ENCODE measurements at places on chromosomes 2 and 18.

- DNase-seq, result no peak
These were observed 294.5 kb downstream of the CNTNAP5 start for GRCh38 chr2:124319577-124319976.

DNA sequence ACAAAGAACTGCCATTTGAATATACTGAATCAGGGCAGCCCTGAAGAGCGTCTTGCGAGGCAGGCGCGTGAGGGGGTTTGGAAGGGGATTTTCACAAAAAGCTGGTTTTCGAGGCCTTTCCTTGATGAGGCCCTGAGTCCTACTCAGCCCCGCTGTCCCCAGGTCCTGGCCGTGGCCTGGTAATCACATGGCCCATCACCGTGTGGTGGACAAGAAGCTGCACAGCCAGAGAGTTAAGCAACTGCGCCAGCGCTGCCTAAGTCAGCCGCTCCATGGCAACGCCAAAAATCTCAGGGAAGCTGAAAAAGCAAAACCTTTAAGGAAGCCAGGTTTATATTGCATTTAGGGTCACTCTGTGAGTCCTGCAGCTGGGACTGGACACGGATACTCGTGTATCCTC is 341.2 kb upstream of the MYT1L start:
- DNase-seq, result no peak

GRCh38 chr2:203840655-203841205 is 26.8 kb upstream of the CTLA4 start:
- no peak for DNase-seq

DNA sequence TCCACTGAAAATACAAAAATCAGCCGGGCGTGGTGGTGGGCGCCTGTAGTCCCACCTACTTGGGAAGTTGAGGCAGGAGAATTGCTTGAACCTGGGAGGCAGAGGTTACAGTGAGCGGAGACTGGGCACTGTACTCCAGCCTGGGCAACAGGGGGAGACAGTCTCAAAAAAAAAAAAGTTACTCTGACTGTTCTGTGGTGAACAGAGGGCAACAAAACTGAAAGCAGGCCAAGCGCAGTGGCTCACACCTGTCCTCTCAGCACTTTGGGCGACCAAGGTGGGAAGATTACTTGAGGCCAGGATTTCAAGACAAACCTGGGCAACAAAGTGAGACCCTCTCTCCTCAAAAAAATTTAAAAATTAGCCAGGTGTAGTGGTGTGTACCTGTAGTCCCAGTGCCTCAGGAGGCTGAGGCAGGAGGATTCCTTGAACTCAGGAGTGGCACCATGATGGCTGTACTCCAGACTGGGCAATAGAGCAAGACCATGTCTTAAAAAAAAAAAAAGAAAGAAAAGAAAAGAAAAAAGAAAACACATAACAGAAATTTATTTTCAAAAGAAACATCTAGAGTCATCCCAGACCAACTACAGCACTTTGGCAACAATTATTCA is 13.6 kb upstream of the RTN4 start:
- DNase-seq, result peak; percentile 33

DNA sequence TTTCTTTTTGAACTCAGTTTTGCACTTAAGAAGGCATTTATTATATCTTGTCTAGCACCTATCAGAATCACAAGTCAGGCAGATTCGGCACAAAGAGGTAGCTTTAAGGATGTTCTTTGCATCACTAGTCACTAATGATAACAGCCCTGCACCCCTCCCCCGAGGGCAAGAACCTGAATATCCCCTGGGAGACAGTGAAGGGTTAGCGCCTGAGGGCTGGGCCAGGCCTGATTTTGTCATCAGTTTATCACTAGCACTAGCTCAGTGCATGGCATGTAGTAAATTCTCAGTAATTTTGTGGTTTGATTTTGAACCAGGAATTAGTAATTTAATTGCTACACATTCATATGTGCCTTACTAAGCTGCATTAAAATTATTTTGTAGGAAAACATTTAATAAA is 23.9 kb upstream of the HS6ST1 start:
- no peak for DNase-seq

DNA sequence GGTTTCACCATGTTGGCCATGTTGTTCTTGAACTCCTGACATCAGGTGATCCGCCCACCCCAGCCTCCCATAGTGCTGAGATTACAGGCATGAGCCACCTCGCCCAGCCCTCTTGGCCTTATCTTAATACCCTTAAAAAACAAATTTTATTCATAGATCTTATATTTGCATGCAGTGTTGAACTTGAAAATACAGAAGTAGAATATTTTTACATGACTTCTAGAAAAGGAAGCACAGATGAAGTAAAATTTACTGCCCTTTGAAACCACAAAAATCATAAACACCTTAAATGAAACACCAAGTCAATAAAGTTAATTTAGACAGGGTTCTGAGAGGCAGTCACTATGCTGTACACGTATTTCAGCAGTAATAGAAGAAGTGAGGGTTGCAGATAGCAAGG is 145.7 kb downstream of the CERS6 start:
- DNase-seq, result no peak

DNA sequence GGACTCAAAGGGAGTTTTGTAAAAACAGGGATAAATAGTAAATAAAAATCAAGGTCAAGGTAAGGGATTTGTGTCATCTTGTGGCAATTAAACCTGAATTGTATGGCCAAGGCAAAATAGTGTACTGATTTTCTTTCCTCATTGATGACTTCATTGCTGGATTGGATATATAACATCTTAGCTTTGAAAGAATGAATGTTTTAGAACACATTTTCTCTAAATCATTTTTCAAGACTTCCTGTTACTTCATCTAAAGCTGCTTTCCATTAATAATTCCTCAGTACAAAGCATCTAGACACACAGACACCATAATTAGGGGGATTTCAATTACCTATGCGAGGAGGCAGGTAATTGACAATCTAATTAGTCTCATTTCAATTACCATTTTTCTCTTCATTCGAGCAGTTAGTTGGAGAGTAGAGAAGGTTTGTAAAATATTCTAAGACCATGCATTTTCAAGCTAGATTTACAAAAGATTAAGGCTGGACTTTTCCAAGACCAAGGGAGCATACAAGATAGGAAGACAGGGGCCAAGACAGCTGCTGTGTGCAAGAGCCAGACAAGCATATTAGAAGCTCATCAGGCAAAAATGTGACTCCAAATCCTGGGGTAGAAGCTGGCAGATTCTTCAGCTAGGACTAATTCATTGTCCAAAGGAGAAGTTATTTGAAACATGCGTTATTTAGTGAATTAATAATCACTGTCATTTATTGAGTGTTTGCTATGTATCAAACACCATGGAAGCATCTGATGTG is 253.6 kb downstream of the EPHA4 start:
- no peak for DNase-seq

DNA sequence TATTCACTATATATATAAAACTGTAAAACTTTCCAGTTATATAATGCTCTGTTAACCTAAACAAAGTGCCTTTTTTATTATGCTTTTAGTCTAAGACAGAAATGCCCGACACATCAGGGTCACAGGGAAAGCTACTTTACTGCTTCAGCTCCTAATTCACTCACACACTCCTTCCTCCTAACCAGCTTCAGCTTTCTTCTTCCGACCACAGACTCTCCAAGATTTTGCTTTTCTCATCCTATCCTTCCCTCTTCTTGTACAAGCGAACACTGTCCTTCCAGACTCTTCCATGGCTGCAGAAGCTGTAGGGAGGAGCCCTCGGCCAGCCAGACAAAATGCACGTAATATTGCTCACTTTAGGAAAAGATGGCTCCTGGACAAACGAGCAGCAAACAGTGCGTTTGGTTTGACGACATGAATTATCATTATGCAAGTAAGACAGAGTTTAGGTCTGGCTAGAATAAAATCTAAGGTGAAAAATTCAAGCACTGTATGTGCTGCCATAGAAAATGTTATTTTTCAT is 47.5 kb upstream of the HNRNPA3 start:
- peak; percentile 67 for DNase-seq

- no peak for DNase-seq
These were observed 69.2 kb downstream of the KCTD1 start for GRCh38 chr18:26479065-26479680.

DNA sequence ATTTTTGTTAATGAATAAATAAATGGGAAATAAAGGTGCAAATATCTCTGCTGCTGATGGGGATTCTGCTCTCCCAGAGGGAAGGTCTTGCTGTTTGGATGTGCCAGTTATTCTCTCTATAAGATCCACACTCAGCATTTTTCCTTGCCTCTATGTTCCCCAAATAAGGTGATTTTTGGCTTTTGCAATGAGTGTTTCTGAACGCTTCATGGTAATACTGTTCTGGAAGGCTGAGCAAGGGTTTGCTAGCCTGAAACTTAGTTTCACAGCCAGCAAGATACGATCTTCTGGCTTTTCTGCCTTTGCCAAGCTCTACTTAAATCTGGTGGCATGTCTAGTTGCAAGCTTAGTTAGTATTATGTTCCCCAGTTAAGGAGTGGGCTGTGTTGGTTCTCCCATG is 114.6 kb downstream of the LPIN1 start:
- DNase-seq, result no peak

- DNase-seq, result no peak
These were observed 1.6 kb downstream of the SCN3A start for GRCh38 chr2:165202239-165202638.

GRCh38 chr2:219073413-219074129 is 12.8 kb upstream of the IHH start:
- peak; percentile 73 for DNase-seq

DNA sequence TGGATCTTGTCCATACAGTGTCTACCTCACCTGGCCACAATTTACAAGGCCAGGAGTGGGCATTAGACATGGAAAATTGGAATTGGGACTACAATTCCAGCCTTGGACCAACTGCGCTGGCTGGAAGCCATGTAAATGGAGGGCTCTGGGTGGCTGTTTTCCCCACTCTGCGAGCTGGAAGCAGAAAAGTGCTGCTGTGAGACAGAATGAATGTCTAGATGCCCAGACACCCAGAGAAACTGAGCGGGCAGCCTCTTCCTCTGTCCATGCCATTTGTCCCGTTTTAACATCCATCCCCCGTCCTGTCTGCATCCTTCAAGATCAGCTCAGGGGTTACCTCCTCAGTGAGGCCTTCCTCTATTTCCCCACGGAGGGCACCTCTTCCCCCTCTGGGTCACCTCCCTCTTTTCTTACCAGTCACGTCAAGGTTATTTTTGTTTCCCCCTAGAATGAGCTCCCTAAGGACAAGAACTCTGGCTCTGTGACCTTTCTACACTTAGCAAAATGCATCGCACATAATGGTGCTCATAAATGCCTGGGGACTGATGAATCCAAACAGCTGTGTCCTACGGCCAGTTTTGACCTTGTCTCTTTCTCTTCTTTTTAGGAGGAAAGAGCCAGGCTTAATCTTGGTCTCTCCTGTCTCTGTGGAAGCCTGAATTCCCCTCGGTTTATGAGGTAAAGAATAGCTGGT is 41.2 kb downstream of the MCFD2 start:
- no peak for DNase-seq

DNA sequence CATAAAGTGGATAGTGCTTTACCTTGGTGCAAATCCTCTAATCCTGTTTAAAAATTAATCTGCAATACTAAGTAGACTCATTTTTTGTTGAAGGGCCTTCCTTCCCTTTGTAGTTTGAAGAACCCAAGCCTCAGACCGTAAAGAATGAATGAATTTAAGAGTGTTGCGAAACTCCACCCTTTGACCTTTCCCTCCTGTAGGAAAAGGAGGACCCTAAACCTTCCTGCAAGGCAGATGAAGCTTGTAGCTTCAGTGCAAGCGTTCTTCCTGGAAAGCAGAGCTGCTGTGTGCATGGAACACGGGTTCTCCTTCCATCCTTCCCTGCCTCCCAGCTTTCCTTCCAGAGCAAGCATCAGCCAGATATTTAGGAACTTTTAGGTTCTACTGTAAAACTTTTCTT is 1.7 kb downstream of the IMPA2 start:
- DNase-seq, result no peak

DNA sequence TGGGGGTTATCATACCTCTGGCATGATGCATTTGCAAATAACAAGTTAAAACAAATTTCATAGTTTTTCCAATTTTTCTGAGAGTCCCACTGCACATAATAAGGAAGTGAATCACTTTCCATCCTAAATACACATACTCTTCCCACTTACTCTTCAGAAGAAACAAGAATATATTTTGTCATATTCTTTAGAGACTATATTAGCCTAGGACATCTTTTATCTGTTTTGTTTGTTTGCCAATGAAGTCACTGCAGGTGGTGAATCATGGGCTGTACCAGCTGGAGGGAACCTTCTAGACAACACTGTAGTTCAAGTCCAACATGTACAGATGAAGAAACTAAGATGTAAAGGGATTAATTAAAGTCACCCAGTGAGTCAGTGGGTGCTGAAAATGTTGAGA is 116.8 kb downstream of the XIRP2 start:
- DNase-seq, result no peak

GRCh38 chr2:140895378-140895777 is 1235.4 kb downstream of the LRP1B start:
- no peak for DNase-seq

DNA sequence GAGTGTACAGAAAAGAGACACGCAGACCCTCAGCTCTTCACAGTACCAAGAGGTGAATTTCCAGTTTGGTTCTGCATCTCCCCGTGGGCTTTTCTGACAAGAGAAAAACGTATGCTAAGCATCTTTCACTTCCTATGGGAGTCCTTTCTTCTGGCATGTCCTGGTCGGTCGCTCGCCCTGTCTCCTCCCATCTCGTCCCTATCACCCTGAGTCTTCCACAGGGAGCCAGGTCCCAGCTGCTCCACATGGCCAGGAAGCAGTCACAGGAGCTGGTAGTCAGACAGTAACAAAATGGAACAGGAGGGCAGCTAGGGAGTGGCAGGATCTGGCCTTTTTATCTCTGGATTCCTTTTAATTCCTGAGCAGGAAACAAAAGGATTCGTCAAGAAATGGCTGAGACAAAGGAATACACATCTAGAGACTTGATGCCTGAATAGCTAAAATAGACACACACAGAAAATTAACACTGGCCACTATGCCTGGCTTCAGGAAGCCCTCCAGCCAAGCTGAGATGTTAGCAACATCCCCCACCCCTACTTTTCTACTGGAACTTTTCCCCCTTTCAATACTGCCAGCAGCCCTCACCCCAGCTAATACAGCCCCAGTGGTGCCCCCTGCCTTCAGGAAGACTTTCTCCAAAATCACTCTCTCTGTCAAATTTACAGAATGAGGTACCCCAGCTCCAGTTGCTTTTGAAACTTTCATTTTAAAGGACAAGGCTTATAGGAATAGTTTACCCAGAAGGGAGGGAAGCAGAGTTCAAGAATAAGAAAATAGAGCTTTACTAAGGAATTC is 136.1 kb downstream of the DNER start:
- no peak for DNase-seq
